ENCODE measurements at places on chromosomes 16 and 17.

- DNase-seq, result no peak
These were observed 13.1 kb downstream of the USP7 start for GRCh38 chr16:8950580-8951077.

DNA sequence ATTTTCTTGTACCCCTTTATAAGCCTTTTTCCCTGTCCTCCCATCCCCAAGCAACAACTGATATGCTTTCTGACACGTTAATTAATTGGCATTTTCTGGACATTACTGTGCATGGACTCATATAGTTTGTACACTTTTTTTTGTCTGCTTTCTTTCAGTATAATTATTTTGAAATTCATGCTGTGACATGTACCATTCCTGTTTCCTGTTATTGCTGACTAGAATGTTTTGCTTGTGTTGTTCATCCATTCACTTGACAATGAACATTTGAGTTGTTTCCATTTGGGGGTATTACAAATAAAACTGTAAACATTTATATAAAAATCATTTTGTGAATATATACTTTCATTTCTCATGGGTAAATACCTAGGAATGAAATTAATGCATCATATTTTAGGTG, 50.6 kb downstream of the RBBP6 start:
- no peak for DNase-seq

DNA sequence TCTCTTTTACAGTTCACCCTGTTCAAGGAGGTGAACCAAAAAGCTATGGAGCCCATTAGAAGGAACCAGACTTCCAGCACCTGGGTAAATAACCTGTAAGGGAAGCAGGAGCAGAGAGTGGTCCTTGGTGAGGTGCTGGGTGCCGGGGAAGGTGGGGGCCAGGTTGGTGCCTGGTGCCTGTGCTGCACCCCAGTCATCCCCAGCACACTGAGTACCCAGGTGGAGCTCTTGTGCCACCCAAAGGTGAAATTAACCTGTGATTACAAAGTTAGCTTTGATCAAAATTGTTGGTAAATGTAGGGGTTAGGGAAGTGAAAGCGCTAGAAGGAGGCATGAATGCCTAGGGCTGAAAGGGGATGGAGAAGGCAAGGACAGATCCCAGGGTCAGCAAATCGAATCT, 58.6 kb downstream of the CDRT4 start:
- no peak for DNase-seq

- no peak for DNase-seq
These were observed 19.4 kb downstream of the PLCG2 start for GRCh38 chr16:81798311-81799137.

- no peak for DNase-seq
These were observed 17.4 kb upstream of the ICAM2 start for GRCh38 chr17:64037802-64038201.

DNA sequence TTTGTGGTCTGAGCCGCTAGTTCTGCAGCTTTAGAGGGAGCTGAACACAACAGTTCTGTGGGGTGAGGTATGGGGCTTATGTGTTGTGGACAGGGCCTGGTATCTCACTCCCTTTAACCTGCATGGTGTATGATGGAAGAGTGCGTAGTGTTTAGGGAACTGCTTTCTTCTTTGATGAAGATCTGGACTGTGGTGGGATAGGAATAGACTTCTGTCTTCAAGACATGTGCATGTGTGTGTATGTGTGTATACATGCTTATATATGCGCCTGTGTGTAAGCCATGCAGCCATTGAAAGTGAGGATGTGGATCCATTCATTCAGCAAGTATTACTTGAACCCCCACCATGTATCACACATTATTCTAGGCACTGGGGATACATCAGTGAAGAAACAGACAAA, 114.8 kb upstream of the TMEM97 start:
- DNase-seq, result no peak

DNA sequence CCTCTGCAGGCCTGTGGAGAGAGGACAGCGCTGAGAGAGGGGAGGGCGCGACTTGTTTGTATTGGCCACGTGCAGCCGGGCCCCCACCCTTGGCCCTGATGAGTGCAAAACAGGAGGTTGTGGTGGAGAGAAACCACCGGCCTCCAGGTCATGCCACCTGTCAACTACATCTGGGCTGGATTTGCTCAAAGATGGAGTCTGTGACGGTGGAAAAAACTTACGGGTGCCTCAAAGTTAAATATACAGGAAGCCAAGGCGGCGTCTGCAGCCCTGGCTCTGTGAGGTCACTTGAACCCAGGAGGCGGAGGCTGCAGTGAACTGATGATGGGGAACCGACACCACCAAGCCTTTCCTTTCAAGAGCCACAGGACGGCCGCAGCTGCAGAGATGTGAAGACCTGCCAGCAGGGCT, 15.7 kb downstream of the C16orf74 start:
- DNase-seq, result no peak

- no peak for DNase-seq
These were observed 7.1 kb downstream of the DRC3 start for GRCh38 chr17:17979778-17980177.

DNA sequence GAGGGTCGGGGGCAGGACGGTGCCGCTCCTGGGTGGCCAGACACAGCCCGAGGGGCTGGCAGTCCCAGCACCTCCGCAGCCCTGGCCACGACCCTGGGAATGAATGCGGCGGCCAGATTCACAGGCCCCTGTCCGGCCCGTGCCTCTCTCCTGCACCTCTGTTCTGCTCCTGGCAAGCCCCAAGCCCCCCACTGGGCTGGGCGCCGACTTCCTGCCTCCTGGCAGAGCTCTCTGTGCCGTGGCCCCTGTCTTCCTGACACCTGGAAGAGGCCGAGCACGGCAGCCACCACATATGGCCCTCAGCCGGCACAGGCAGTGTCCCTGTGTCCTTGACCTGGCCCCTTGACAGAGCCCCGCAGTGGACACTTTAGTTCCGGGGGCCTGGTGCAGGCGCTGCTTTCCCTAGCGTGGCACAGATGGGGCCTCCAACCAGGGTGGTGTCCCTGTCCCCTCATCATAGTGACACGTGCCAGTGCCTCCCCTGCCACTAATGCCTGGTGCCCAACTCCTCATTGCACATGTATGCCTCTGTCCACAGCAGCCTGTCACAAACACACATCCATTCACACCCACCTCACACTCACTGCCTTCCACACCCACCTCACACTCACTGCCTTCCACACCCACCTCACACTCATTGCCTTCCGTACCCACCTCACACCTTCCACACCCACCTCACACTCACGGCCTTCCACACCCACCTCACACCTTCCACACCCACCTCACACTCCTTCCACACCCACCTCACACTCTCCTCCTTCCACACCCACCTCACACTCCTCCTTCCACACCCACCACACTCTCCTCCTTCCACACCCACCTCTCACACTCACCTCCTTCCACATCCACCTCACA, 110.6 kb upstream of the PLCG2 start:
- no peak for DNase-seq

DNA sequence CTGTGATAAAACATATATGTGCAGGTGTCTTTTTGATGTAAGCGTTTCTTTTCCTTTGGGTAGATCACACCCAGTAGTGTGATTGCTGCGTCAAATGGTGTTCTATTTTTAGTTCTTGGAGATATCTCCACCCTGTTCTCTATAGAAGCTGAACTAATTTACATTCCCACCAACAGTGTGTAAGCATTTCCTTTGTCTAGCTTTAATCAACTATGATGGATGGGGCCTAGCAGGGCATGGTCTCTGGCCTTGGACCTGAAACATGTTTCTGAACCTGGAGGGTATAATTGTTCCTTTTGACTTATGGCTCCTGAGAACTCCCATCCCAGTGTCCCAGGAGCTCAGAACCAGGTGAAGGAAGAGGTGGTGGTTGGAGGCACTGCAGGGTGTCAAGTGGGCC, 93.9 kb downstream of the HAPSTR1 start:
- DNase-seq, result no peak

DNA sequence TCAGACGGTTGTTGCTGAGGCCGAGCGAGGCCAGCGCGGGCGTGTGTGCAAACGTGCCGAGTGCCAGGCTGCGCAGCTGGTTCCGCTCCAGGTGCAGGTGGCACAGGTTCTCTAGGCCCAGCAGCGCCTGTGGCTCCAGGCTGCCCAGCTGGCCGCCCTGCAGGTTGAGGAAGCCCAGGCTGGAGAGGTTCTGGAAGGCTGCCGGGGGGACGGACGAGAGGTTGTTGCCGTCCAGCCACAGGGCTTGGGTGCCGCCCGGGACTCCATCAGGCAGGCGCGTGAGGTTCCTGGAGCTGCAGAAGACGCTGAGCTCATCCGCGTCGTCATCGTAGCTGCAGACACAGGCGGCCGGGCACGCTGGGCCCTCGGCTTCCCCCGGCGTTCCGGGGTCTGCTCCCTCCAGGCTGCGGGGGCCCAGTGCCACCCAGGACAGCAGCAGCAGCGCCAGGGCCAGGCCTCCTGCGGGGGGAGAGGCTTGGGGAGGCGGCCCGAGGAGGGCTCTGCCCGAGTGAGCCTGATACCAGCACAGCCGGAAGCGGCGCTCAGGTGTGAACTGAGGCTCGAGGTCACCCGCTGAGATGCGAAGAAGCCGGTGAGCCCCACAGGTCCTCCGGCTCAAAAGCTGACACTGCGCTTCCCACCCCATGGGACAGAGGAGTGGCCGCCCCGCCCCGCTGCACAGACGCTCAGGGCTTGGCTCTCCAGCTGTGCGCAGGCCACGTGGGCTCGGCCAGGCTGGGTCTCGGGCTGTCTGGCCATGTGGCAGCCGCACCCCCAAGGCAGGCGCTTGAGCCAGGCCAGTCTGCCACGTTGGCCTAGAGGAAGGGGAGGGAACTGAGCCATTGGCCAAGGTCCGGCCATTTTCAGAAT, 1.3 kb downstream of the IGFALS start:
- DNase-seq, result no peak

- no peak for DNase-seq
These were observed 7.7 kb downstream of the CBX4 start for GRCh38 chr17:79831265-79832217.

- no peak for DNase-seq
These were observed 32.5 kb downstream of the EPN2 start for GRCh38 chr17:19269641-19270040.

DNA sequence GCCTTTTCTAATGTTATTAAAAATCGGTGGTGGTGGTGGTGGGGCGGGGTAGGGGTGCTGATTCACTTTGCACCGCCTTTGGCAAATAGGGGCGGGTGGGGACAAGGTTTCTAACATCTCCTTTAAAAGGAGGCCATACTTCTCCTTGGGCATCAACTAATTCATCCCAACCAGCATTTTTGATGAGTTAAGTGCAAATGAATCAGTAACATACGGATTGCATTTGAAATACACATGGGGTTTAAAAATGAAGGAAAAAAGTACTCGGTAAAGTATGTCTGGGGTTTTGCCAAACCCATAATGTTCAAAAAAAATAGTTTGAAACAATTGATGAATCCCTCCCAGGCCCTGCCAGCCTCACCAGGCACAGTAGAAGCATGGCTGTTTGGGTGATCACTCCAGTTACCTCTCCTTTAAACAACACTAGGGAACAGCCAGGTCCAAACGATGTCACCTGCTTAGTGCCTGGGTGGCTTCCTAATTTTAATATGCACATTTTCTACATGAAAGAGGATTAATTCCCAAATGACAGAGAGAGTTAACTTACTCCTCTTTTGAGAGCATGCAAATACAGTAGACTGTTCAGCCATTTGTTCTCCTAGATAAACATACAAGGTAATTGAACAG, 107.2 kb downstream of the ANKFN1 start:
- no peak for DNase-seq

GRCh38 chr17:3730881-3731429, 7.3 kb downstream of the HASPIN start:
- DNase-seq, result no peak

DNA sequence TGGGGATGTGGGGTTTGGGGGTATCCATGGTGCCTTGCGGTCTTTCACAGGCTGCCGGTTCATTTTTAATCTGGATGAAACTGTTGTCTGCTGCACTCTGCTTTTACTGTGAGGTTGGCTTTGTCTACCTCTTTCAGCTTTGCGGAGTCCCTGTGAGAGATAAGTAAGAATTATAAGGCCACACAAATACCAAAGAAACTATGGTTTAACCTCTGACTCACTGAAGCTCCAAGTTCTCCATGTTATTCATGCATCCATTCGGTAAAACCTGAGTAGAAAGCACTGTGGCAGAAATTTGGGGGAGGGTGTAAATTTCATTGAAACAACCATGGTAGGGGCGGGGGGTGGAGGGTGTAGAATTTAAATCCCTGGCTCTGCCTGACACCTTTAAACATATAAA, 30.5 kb downstream of the KIAA0753 start:
- no peak for DNase-seq

DNA sequence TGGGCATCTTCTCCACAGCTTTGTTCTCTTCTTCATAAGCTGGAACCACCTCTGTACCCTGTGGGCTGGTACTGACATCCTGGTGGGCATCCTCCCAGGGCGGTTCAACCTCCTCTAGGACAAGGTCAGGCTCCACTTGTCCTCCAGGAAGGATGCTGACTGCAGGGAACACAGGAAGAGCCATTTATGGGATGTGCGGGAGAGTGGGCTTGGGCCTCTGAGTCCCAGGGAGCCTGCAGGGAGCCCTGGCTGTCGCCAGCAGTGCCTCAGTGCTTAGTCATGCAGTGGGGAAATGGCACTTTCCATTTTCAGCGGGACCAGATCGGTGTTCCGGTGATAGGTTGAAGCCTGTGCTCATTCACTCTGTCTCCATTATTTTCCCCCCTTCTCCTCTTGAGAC, 20.5 kb downstream of the CNGB1 start:
- no peak for DNase-seq

Measured in HuH-7.5 (cell line).